Lung microvascular endothelial cell (primary cell): ENCODE measurements at places on chromosomes 4 and X. TPM values are rescaled to one million over a fixed set of nuclear protein-coding genes. Genes with fewer than 3 reads are reported as not detected.

SOWAHD gene
- total RNA-seq = not detected in 2 replicates

GRPEL1 gene
- total RNA-seq = 15.3 and 21.6 TPM in 2 replicates

GLRA2 gene
- not detected in 2 replicates for total RNA-seq

AFP gene
- total RNA-seq = not detected in 2 replicates

PDLIM3 gene
- 25.5 and 58.5 TPM in 2 replicates for total RNA-seq

DNA sequence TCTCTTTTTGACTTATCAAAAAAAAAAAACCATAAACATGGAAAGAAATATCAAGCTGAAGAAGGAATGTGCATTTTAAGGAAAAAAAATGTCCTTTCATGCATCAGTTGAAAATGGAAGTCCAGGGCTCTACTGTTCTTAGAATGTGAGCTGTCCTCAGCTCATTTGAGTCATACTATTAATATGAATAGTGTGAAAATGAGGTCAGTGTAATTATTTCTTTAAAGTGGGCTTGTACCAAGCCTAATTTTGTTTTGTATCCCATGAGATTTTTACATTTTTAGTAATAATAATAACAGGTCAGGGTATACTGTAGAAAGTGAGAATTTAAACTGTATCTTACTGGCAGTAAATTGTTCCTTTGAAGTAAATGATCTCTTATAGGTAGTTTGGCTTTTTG is 148.5 kb downstream of the NAA11 start:
- DNase-seq = no peak

DNA sequence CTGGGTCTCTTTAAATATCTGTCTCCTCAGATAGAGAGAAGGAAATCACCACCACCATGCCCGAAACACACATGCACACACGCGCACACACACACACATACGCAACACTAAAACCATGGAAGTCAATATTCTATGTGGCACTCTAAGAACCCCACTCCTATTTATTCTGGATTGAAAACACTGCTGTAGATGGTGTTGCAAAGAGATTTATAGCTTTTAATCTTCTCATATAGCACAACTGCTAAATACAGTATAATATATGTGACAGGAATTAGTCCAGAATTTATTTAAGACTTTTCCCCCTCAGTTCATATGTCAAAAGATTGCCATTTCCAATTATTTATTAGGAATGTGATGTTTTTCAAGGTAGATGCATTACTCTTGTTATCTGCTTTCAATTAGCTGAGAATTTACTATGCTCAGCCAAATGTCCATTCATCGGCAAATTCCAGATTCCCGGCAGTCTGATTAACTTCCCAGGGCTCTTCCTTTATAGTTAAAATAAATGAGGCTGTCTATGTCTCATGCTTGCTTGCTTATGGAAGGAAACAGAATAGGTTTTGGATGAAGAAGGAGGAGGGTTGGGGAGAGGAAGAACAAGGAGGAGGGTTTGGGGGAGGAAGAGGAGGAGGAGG is 115.4 kb upstream of the NDP start:
- no peak for DNase-seq

GRCh38 chr4:83221897-83222441 is 62.6 kb downstream of the COQ2 start:
- no peak for DNase-seq

GRCh38 chrX:103688946-103689345 is 2.4 kb upstream of the MORF4L2 start:
- DNase-seq = peak; percentile 56
